ENCODE measurements at places on chromosomes 12 and 14. TPM values are rescaled to one million over a fixed set of nuclear protein-coding genes. Genes with fewer than 3 reads are reported as not detected.

- no peak for DNase-seq
Measured at GRCh38 chr12:123051556-123051955, 71.1 kb downstream of the ARL6IP4 start.

DAO gene
- total RNA-seq = not detected

GRCh38 chr12:25052196-25052913, 103.5 kb upstream of the BCAT1 start:
- DNase-seq = no peak

DNA sequence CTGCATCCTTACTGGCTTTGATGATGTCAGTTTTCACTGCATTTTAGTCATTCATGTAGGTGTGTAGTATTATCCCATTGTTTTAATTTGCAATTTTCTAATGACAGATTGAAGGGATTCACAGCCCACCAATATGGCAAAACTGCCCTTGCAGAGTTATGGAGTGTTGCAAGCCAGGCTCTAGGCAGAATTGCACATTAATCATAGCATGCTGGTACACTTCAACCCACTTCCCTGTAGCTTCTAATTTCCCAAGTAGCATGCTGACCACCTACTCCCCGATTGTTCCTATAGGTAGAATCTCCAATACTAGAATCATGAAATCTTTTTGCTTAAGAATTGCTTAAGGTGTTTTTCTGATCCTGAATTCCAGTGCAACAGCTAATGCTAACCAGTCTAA, 5.2 kb upstream of the RNASE6 start:
- no peak for DNase-seq

OTX2 gene
- not detected for total RNA-seq

DNA sequence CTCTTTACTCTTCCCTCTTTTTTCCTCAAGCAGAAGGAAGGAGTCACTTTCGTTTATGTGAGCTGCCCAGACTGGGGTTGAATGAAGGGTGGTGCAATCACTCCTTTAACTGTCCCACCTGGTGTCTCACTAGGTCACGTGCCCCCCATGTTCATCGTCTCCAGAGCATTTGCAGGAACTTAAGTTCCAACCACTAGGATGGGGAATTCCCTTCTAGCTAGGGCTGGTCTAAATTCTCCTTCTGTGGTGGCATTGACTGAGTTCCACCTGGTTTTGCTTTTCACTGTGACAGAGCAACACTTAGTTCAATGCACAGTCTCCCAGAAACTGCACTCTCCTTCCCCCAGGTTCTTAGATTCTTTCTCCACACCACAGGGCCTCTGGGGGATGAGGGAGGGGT, 9.5 kb downstream of the FANCM start:
- DNase-seq = no peak

DNA sequence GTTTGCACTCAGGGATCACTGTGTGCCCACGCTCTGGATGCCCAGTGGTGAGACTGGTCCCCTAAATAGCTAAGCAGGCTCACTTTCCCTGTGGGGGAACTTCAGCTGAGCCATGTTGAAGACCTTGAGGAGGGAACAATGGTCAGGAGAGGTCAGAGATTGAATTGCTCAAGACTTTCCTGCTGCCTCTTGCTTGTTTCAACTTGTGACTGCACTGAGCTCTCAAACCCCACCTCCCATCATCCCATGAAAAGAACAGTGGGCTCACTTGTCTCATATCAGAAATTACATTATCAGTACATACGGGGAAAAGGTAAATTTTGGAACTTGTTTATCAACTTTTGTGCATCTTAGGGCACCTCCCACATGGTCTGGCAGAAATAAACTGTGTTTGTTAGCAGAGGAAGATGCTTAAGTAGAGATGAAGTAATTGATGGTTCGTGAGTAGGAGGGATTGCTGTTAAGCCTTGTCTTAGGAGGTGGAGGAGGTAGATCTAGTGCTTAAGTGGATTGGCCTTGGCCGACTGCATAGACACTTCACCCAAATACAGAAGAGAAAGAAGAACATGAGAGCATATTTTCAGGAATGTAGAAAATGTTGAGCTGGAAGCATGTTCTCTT, 15.0 kb upstream of the SERPINA1 start:
- no peak for DNase-seq

GRCh38 chr12:4800555-4800954, 80.4 kb downstream of the GALNT8 start:
- no peak for DNase-seq

DNA sequence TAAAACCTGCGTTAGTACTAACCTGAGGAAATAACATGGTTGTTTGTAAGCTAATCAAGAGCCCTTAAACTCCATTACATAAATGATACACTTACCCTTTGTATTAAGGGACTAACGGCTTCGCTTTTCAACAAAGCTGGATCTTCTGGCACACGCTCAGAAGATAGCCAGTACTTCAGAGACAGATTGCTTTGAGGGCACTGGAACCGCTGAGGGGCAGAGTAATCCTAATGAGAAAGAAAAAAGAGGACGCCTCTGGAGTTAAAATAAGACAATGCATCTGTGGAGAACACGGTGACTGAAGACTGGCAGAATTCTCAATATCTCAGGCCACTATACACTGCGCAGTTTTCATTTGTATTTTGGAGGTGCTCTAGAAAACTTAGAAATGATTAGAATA, 1.5 kb upstream of the KTN1 start:
- no peak for DNase-seq

- DNase-seq = no peak
Measured at GRCh38 chr14:22597771-22598098, 365 bp upstream of the ABHD4 start.

- DNase-seq = no peak
Measured at GRCh38 chr14:64815257-64815656, 64.5 kb downstream of the SPTB start.

- peak; percentile 65 for DNase-seq
Measured at GRCh38 chr14:76473481-76474263, 97.7 kb downstream of the ESRRB start.

SGPP1 gene
- total RNA-seq = 5.6 TPM

- no peak for DNase-seq
Measured at GRCh38 chr12:107115119-107115518, 21.8 kb upstream of the CRY1 start.

RND1 gene
- 0.11 TPM for total RNA-seq

DNA sequence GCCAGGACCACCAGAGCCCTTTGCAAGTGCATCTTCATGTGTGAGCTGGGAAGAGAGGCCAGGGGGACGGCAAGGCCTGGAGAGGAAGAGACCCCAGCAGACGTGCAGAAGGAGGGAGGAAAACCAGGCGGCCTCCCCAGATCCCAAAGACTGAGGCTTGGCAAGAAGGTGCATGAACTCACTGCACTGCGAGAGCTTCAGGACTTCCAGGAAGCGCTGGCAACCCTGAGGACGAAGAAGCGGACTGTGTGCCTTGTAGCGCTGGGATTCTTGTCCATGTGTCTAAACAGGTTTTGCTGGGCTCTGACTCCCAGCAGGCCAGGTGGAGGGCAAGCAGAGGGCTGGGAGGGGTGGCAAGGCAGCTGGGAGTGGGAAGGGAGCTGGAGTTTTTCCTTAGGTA, 939 bp downstream of the TGFB3 start:
- DNase-seq = no peak

GRCh38 chr12:119069147-119069642, 87.9 kb downstream of the SRRM4 start:
- no peak for DNase-seq

DNA sequence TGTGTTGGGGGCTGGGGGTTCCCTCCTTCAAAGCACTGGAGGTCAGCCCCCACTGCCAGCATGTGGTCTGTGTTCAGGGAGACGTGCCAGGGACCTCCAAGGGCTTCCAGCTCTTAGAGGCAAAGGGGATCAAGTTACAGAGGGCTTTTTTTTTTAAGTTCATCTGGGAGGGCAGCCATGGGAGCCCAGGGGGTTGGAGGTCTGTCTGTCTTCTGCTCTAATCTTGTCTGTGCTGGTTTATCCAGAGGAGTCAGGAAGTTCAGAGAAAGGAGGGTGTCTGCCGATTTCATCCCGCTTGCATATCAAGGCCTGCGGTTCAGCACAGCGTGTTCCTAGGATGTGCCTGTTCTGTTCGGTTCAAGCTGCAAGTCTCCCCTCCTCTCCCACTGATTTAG, 72.2 kb downstream of the TMEM132C start:
- DNase-seq = no peak

ASCL1 gene
- not detected for total RNA-seq

DNA sequence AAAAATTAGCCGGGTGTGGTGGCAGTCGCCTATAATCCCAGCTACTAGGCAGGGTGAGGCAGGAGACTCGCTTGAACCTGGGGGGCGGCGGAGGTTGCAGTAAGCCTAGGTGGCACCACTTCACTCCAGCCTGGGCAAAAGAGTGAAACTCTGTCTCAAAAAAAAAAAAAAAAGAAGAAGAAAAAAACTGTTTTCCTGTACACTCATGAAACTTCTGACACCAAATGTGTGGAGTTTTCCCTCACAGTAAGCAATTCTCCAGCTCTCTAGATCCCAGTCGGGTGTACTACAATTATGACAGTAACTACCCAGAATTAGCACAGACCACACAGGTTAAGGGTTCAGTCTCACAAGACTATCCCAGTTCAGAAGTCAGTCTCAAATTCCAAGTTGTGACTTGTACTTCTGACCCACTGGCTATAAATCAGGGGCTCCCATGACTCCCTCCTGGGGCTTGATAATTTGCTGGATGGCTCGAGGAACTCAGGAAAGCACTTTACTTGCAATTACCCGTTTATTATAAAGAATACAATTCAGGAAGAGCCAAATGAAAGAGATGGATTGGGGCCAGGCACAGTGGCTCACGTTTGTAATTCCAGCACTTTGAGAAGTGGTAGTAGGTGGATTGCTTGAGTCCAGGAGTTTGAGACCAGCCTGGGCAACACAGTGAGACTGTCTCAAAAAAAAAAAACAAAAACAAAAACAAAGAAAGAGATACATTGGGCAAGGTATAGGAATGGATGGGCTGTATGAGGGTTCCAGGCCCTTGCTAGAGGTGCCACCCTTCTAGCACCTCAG, 12.4 kb upstream of the ARF6 start:
- DNase-seq = no peak

DNA sequence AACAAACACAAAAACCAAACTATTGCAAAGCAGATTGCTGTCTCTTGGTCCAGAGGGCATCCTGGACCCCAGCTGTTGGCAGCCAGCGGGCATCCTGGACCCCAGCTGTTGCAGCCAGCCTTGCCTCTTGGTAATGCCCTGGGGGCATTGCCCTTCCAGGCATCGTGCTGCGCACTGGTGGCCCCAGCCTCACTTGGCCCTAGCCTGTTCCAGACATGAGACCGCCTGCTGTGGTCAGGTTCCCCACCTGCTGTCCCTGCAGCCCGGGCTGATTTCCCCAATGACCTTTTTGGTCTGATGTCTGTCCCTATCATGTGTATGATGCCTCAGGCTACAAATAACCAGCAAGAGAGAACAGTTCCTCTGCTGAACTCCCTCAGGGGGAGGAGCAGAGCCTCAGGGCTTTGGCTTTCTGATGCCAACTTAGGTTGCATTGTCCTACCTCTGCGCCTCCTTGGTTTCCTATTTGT, 20.8 kb downstream of the MLXIP start:
- DNase-seq = no peak

OAS1 gene
- 4.6 TPM for total RNA-seq

- DNase-seq = peak; percentile 49
Measured at GRCh38 chr14:103555559-103556337, 6.7 kb downstream of the BAG5 start.

RNF212B gene
- not detected for total RNA-seq

GRCh38 chr14:68293404-68293803, 473.8 kb downstream of the RAD51B start:
- DNase-seq = no peak

RNU4-1 gene
- total RNA-seq = 3,793 TPM

DNA sequence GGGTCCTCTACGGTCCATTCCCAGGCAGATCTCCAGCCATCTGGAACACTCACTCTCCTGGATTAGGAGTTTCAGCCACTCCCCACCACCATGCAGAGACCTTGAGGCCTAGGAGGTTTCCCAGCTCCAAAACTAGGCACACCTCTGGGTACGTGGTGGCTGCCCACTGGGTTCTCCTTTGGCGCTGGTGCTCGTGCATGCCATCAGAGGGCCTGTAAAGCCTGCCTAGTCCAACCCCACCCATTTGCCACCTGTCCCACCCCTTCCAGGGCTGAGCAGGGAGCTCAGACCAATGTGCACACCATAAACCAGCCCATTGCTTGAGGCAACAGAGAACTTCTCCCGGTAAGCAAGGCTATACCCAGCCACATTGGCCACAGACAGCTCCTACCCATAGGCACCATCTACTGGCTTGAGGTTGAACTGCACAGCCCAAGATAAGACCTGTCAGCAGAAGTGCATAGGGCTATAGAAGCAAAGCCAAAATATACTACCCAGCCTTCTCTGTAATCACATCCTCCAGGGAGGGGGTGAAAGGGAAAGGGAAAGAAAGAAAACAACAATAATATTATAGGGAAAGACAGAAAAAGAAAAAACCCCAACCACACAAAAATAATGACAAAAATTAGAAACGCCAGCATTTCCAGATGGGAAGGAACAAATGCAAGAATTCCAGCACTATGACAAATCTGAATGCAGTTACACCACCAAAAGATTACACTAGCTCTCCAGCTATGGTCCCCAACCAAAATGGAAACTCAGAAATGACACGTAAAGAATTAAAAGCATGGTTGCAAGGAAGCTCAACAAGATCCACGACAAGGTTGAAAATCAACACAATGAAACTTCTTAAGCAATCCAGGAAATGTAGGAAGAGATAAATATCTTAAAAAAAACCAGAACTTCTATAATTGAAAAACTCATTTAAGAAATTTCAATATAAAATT, 111.9 kb upstream of the CCDC175 start:
- no peak for DNase-seq
